ENCODE measurements at places on chromosomes 5 and 9. TPM values are rescaled to one million over a fixed set of nuclear protein-coding genes. Genes with fewer than 3 reads are reported as not detected.

- no peak for DNase-seq
These were observed 7.5 kb downstream of the CMBL start for GRCh38 chr5:10300246-10300645.

- no peak for DNase-seq
These were observed 152.1 kb downstream of the UNC13B start for GRCh38 chr9:35313916-35314315.

DNA sequence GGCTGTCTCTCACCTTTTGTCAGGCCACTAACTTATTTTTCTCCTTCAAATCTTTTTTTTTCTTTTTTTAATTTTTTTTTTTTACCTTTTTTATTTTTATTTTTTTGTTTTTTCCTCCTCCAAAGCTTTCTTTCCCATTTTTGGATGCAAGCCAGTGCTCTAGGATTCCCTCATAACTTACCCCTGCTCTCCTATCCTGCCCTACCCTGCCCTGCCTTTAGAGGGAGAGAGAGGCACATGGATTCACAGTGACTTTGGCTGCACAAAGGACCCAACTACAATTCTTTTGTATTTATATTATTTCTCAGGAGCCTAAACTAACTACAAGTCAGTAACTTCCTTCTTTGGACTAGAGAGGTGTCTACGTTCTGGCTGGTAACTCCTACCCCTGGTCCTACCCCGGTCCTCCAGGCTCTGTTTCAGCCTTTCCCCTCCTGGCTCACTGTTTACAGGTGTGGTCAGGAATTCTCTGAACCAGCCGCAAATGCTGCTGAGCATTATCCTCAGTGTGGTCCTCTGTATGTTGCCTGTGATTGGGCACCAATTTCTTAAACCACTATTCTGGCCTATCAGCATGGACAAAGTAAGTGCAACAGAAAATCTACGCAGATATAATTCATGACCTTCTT is 8.4 kb upstream of the RUSC2 start:
- no peak for DNase-seq

DNA sequence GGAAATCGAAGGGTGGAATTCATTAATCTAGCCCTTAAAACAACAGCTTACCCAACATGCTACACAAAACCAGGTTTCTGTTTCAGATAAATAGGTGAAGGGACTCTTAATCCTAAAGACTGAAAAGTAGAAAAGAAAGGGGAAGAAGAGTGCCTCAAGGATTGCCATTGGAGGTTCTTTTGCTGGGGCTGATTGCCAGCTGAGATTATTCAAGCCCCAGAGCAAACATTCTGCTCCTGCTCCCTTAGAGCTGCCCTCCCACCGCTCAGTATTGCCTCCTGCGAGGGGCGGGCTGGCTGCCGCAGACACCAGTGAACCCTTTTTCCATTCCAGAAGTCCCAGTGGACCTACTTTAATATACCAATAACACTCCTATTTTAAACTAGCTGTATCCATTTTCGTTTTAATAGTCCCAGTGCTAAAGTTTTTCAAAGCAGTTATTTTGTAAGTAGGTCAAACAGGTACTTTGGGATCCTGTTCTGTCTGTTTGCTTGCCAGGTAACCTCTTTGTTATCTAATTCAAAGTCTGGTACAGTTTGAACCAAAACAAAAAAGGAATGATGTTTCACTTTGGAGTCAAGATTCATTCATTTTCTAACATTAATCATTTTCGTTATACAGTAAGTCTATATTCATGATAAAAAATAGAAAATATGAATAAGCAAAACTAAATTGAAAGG is 38.6 kb downstream of the HMGCS1 start:
- no peak for DNase-seq

GRCh38 chr5:84287951-84288350 is 96.7 kb downstream of the EDIL3 start:
- no peak for DNase-seq

GRCh38 chr5:132489871-132490483 is 596 bp downstream of the IRF1 start:
- DNase-seq, result no peak

DNA sequence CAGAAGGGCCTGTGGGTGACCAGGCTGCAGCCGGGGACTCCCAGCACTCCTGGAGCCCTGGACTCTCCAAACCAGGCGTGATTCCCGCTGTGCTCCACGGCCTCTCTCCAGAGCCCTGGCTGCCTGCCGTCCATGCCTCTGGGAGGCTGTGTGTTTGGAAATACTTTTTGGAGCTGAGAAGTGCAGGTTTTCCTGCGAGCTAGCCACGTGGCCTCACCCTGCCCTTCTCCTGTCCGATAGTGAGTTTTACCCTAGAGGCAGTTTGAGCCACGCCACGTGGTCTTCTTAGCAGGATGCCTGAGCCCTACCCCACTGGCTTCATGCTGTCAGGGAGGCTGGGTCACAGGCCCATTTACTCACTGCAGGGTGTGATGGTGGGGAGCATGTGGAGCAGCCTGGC is 71.3 kb downstream of the COL5A1 start:
- DNase-seq, result no peak

DNA sequence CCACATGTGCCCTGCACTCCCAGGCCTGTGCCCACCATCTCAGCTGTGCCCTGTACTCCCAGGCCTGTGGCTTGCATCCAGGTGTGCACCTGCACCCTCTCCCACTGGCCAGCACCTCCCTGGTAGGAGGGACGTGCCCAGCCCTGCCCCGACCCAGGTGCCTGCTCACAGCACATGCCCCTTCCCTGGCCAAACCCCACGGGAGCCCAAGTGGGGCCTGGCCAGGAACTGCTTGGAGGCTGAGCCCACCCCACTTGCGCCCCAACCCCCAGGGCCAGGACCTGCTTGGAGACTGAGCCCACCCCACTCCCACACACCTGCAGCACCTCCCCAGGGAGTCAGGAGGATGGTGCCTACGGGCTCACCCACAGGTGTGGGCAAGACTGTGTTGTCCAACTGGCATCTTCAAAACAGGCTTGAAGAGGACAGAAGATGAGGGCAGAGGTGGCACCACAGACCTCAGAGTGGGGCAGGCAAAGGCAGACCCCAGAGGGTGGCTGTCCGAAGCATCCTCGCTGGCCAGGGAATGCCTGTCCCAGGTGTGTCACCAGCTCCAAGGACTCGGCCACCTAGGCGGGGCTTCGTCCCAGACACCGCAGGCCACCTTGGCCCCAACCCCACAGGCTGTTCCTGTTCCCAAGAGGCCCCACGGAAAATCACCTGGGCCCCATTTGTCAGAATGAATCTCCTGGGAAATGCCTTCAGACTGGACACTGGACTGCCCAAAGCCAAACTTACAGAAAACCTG is 10.8 kb downstream of the ZDHHC11B start:
- no peak for DNase-seq

- DNase-seq, result no peak
These were observed 3.2 kb downstream of the RNF208 start for GRCh38 chr9:137218754-137219271.

GRCh38 chr9:7176561-7176960 is 418.8 kb downstream of the KDM4C start:
- no peak for DNase-seq

- no peak for DNase-seq
These were observed 8.3 kb downstream of the LPCAT1 start for GRCh38 chr5:1515311-1515920.

- DNase-seq, result no peak
These were observed 3.6 kb downstream of the IQGAP2 start for GRCh38 chr5:76406673-76407072.

GRCh38 chr5:132420706-132421272 is 51.3 kb downstream of the SLC22A5 start:
- DNase-seq, result no peak

GRCh38 chr5:167050568-167051401 is 1240.7 kb upstream of the WWC1 start:
- no peak for DNase-seq

GRCh38 chr5:38162625-38163024 is 95.7 kb upstream of the EGFLAM start:
- DNase-seq, result no peak

DNA sequence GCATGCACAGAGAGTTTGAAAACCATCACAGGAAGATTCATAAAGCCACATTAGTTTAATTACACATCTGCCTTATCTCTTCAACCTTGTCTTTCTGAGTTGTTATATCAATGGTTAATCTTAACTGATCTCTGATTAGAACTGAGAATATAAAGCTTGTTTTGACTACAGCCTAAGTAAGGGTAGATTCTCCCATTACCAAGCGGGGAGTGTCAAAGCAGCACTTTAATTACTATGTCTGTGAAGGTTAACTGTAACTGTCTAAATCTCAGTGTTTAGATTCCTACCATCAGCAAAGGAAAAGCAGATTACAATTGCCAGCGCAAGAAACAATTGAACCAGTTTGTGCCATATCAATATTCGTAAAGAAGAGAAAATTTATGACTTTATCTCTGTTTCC is 348.7 kb downstream of the CDH12 start:
- no peak for DNase-seq

GRCh38 chr5:32390819-32391591 is 53.5 kb downstream of the ZFR start:
- DNase-seq, result peak; percentile 32

DNA sequence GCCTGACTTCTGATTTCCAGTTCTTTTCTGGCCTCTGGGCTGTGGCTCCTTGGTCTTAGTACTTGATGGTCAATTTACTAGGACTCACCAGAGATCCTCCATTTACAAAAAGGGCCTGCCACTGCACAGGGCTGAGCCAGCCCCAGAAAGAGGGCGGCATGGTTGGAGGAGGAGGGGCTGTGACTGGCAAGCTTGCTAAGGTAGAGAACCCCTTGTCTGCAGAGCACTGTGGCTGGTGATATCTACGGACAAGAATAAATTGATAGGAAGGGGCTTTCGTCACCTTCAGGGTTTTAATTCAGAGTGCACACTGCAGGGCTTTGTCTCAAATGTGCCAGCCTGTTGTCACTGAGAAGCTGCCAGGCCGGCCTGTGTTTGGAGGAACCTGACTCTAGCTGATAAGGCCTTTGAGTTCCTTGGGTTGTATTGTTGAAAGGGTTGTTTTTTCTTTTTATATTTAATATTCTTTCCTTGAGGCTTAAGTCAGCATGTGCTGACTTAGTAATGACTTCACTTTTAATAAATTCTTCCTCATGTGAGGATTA is 15.1 kb downstream of the SLC22A5 start:
- DNase-seq, result no peak

GRCh38 chr5:14202462-14202861 is 59.3 kb downstream of the TRIO start:
- no peak for DNase-seq

- DNase-seq, result no peak
These were observed 109.0 kb upstream of the FSTL4 start for GRCh38 chr5:133721365-133721764.

GRCh38 chr5:65506961-65507360 is 25.2 kb upstream of the ADAMTS6 start:
- DNase-seq, result peak; percentile 46

DNA sequence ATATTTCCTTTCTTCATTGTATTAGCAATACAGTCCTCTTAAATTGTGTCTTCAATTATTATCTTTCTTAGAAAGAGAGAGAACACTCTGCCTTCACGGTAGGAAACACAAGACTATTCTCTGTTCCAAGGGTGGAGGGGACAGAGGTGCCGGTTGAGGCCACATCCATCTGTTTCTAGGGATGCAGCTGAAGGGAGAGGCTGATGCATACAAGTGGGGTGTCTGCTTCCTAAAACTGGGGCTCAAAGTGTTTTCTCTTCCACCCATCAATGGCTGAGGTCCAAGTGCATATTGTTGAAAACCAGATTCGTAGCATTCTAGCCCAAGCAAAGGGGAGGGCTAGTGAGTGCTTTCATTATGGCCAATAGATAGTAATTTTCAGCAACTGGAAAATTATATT is 9.5 kb downstream of the IRX2 start:
- no peak for DNase-seq

- DNase-seq, result no peak
These were observed 117.9 kb downstream of the HCN1 start for GRCh38 chr5:45578270-45578669.

- DNase-seq, result no peak
These were observed 116.9 kb upstream of the FAM174A start for GRCh38 chr5:100418231-100418630.

DNA sequence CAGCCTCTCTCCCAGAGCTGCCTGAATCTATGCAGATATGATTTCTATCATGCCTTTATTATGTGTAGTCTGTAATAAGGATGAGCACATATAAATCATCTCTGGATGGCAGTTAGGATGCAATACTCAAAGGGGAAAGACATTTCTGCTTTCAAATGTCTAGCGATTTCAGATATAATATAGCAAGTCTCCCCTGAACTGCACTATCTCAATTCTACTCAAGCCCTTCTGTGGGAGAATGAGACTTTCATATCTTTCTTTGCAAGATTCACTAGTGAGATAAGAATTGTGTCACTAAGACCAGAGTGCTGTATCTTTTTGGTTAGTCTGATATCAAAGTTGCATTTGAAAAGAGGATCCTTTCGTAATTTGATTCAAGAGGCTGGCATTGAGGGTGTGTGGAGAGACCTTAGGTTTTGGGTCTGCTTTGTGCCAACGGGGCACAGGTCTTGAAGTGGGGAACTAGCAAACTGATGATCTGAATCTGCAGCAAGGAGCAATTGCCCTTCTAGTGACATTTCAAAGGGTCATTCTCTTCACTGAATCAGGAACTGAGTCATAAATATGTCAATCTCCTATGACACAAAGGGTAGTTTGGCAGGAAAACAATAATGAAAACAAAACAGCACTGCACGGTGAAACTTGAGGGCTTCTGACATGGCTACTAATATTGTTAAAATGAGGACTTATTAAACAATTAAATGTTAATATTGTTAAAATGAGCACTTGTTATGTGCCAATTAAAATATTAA is 305.5 kb upstream of the CLINT1 start:
- no peak for DNase-seq

Gene SOX30
- 0.07 TPM for polyA plus RNA-seq

Gene PCDHA5
- polyA plus RNA-seq, result not detected

Gene POC5
- polyA plus RNA-seq, result 8.4 TPM

Gene RPL35
- polyA plus RNA-seq, result 3,181 TPM

Gene ADAMTS13
- polyA plus RNA-seq, result 2.4 TPM

Gene PCDHGA10
- polyA plus RNA-seq, result 3.9 TPM

Gene WASHC1
- 10.8 TPM for polyA plus RNA-seq

Gene MSX2
- 1.4 TPM for polyA plus RNA-seq

Gene OMD
- 0.21 TPM for polyA plus RNA-seq

Gene KIAA1191
- polyA plus RNA-seq, result 171 TPM

Gene TLR4
- 5.4 TPM for polyA plus RNA-seq

Gene AGXT2
- not detected for polyA plus RNA-seq

Gene PCDHGB4
- 11.8 TPM for polyA plus RNA-seq

Gene MARCOL
- polyA plus RNA-seq, result not detected
